ENCODE measurements at places on chromosomes 1 and 21.

DNA sequence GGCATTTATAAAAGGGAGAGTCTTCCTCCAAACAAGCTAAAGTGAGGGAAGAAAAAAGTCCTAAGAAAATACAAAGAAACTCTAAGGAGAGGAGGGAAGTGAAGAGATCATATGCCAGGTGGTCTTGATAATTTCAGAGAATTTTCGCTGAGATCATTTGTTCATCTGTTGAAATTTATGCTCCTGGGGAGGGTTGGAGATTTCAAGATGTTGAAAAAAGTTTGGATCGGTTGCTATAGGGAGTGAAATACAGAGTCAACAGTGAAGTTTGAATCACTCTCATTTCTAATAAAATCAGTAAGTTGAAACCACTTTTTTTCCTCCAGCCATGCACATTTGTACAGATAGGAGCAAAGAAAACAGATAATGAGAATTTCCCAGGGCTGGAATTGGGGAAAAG lies 299.1 kb upstream of the ADAMTS5 start:
- DNase-seq = no peak

GRCh38 chr1:15180945-15181523 lies 27.5 kb downstream of the TMEM51 start:
- no peak for DNase-seq

DNA sequence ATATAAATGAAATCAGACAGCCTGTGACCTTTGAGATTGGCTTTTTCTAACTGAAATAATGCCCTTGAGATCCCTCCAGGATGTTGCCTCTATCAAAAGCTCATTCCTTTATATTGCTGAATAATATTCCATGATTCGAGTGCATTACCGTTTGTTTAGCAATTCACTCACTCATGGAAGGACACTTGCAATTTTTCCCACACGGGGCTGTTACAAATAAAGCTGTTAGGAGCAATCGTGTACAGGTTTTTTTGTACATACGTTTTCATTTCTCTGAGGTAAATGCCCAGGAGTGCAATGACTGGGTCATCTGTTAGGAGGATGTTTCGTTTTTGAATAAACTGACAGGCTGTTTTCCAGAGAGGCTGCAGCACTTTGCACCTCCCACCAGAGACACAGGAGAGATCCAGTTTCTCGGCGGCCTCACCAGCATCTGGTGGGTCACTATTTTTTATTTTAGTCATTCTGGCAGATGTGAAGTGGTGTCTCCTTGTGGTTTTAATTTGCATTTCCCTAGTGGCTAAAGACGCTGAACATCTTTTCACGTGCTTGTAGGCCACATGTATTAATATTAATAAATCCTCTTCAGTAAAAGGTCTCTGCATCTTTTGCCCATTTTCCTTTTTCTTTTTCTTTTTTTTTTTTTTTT lies 11.0 kb downstream of the PRDM15 start:
- DNase-seq = no peak

DNA sequence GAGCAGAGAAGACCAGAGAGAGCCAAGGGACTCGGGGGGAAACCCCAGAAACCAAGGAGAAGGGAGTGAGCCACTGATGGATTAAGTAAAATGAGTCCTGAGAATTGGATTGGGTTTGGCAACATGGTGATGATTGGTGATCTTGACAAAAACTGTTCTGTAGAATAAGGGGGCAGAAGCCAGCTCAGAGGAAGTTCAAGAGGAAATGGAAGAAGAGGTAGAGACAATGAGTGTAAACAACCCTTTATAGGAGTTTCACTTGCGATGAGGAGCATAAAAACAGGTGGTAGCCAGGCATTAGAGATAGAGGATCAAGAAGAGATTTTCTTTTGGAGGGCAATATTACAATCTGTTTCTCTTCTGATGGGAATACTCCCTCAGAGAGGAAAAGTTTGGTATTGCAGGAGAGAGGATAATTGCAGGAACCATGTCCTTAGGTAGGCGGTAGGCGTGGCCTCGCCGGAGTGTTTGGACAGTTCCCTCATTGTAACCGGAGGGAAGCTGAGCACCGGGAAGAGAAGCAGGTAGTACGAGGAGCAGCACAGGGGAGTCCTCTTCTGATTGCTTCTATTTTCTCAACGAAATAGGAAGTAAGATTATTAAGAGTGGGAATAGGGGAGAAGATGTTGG lies 68.4 kb upstream of the TENT5C start:
- no peak for DNase-seq

- no peak for DNase-seq
These were observed 73.4 kb downstream of the PIK3CD start for GRCh38 chr1:9724706-9725476.

DNA sequence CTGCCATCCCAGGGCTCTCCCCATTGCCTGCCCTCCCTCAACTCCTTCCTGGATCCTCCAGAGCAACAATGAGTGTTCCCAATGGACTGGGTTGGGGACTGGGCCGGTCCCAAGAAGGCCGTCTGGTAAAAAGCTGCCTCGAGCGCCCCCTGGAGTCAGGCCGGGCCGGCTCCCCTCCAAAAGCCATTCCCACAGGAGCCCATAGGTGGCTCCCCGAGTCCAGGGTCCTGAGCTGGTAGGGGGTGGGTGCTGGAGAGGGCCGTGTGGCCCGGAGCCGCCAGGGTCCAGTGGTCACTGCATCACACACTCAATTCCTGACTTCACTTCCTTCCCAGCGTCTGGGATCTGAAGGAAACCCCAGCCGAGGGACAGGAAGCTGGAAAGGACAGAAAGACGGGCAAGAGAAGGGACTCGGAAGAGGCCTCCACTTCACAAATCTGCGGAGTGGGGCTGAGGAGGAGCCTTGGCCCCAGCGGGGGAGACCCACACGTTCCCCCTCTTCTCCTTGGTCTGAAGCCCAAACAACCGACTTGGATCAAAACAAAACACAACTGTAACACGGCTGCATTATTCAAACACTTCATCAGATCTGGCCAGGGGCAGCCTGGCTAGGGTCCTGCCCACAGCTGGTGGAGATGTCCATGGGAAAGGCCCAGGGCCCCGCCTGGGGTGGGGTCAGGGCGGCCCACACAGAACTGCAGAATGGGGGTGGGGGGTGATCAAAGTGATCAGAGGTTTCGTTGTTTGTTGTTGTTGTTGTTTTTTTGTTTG lies 10.9 kb upstream of the ALDH4A1 start:
- peak; percentile 88 for DNase-seq

DNA sequence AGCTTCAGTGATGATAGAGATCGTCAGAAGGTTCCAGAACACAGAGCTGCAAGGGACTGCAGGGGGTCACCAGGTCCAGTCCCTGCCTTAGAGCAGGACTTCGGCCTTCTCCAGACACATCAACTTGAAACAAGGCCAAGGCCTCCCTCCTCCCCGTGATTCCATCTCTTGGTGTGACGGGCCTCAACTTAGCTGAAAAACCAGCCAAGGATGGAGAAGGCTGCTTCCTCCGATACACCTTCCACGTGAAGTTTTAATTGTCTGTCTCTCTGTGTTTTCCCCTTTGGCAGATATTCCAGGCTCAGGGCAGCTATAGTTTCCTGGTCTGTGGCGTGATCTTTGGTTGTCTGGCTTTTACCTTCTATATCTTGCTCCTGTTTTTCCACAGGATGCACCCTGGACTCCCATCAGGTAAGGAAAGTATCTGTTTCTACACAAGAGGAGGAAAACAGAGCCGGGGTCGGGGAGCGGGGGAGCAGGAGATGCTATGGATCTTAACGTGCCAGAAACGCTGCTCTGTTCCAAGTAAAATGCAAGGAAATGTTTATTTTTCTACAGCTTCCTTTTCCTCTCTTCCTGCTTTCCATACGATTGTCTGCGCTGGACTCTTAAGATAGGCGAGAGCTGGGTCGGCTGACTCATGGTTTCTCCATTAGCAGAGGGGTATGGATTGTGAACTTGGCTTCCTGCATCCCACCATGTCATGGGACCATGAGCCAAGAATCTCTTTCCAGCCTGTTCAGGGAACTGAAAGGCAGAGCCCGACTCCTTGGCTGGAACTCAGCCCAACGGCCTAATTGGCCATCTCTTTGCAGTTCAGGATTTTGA lies 32.8 kb downstream of the ELK4 start:
- peak; percentile 56 for DNase-seq

- DNase-seq = peak; percentile 78
These were observed 180.2 kb upstream of the MAP1LC3C start for GRCh38 chr1:242178924-242179708.

GRCh38 chr21:46621457-46622182 lies 13.9 kb upstream of the PRMT2 start:
- DNase-seq = peak; percentile 87

DNA sequence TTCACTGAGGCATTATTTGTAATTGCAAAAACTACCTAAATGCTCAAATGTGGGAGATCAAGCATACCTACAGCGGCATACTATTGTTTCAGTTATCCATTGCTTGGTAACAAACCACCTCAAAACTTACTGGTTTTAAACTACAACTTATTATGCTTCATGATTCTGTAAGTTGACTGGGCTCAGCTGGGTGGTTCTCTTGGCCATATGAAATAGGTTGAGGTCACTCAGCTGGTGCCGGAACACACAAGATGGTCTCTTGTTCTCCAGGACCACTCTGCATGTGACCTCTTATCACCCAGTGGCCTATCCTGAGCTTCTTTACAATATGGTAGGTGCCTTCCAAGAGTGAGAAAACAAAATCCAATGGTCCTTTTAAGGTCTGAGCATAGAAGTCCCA lies 195.4 kb upstream of the FGGY start:
- DNase-seq = no peak

DNA sequence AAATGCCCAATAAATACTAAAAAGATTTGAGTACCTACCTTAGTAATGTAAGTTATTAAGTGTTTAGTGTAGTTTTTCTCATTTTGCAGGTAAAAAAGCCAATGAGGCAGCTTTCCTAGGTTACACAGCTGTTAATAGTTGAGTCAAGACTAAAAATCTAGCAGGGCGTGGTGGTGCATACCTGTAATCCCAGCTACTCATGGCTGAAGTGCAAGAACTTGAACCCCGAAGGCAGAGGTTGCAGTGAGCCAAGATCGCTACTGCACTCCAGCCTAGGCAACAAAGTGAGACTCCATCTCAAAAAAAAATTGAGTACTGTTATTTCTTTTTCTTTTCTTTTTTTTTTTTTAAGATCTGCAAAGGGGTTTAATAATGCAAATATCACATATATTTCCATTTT lies 7.7 kb downstream of the YBX1 start:
- no peak for DNase-seq

- no peak for DNase-seq
These were observed 265.5 kb downstream of the GRIK1 start for GRCh38 chr21:29674343-29674742.
